ENCODE measurements at places on chromosomes 3 and 15. TPM values are rescaled to one million over a fixed set of nuclear protein-coding genes. Genes with fewer than 3 reads are reported as not detected.
A peak's percentile ranks its signal among the peaks of the same experiment; 100 is the strongest.

GRCh38 chr3:51559961-51560360, 21.4 kb downstream of the RAD54L2 start:
- no peak for DNase-seq

DNA sequence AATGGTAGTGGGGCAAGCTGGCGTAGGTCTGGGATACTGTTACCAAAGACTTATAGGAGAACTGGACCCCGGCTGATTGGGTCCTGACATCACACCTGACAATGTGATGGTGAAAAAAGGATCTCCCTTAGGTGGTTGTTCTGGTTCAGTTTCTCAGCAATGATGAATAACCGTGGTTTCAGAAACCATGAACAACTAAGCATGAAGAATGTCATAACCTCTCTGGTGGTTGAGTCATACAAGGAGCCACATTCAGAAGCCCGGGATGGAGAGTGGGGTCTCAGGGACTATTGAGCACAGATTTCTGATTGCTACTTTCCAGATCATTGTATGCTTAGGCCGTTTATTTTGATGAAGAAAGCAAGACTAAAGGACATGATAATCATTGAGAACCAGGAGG, 17.4 kb downstream of the GPR160 start:
- no peak for DNase-seq

DNA sequence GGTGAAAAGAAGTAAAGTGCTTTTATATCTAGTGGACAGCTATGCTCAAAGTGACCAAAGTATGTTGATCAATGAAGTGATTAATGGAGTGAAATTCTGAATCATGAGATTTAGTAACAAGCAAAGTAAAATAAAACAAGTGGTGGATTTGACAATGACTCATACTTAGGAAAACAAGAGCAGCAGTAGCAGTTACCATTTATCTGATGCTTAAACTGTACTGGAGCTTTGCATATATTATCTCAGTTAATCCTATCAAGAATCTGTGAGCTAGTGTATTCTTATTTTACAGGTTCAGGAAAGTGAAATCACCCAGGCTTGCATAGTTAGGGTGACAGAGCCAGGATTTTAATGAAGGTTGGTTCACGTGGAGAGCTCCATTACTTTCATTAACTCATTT, 50.6 kb upstream of the SPATA16 start:
- no peak for DNase-seq

DNA sequence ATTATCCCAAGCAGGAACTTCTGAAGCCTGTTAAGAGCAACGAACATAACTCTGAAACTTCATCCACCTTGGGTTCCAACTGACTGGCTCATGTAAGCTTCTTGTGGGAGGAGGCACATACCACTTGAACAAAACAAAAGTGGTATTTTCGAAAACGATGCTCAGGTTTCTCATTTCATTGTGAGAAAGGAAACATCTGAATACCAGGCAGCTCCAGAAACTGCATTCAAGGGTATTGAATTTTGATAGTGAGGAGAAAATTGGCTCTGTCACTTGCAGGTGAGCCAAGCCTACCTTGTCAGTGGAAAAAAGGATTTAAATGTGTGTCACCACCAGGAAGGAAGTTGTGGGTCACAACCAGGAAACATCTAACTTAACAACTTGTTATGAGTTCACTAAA, 218.1 kb upstream of the SATB1 start:
- DNase-seq = no peak

- peak; percentile 37 for DNase-seq
Observed at GRCh38 chr15:35444557-35445204, 101.3 kb downstream of the DPH6 start.

GRCh38 chr15:81322676-81323253, 1.2 kb downstream of the STARD5 start:
- DNase-seq = no peak

DNA sequence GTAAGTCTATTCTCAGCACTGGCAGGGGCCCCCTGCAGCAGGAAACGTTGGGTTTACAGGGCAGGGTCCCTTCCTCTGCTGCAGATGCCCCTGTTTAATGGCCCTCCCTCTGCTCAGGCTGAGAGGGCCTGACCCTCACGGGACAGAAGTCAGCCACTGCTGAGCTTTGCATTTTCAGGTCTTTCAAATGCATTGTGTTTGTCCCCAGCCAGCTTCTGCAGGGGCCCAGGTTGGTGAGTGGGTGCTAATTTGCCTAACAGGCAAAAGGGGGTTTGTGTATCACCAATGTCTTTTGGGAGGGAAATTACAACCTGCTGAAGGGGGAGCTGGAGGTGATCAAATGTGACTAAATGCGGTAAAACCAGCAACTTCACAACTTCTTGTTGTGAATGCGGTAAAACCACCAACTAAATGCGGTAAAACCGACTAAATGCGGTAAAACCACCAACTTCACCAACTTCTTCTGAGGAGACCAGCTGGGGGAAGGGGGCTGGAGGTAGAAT, 44.8 kb upstream of the UBE2E1 start:
- no peak for DNase-seq

DNA sequence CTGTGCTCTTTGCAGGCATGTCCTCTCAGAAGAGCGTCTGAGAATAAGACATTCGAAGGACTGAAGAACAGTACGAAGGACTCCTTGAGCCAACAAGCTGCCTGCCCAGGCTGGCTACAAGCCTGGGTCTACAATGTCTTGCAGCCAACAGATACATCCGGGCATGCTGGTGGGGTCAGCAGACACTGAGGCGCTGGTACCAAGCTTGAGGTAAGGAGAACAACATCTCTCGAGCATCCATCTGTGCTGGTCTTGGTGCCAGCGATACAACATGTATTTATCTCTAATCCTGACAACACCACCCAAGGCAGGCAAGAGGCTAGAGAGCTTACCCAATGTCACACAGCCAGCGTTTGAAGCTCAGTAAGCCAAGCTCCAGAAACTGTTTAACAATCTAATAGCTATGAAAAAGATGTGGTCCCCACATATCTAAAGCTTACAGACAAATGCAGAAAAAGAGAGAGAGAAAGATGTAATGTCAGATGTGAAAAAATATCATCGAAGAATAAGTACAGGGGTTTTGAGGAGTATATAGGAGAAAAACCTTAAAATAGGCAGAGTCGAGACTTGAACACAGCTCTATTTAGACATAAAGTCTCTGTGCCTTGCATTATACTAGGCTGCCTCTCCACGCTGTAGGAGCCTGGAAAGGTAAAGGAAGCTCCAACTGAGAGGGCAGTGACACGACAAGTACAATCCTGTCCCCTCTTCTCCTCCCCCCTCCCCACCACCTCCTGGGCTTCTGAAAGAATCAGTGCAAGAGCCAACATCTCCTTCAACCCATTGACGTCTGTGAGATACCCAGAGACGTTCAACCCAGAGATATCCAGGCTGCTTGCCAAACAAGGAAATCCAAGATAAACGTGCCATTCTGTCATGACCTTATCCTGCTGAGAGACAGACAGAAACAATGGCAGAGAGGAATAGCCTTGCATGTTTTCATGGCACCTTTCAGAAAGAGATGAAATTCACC, 39.4 kb downstream of the WWTR1 start:
- DNase-seq = no peak

Gene PGBD4
- polyA plus RNA-seq = 1.7 TPM

Data from HepG2 (cell line).